ENCODE measurements at places on chromosomes 1 and 21. TPM values are rescaled to one million over a fixed set of nuclear protein-coding genes. Genes with fewer than 3 reads are reported as not detected.

BTBD19 gene
- total RNA-seq: 8.7 TPM

VWA5B1 gene
- total RNA-seq: 0.30 TPM

DNA sequence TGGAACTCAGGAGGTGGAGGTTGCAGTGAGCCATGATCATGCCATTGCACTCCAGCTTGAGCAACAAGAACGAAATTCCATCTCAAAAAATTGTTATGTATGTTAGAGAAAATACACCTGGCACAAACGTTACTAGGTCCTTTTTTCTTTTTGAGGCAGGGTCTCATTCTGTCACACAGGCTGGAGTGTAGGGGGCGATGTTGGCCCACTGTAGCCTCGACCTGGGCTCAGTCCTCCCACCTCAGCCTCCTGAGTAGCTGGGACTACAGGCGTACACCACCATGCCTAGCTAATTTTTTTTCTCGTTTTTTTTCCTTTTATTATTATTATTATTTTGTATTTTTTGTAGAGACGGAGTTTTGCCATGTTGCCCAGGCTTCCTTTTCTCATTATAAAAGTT is 4.4 kb downstream of the HAX1 start:
- no peak for DNase-seq

DNA sequence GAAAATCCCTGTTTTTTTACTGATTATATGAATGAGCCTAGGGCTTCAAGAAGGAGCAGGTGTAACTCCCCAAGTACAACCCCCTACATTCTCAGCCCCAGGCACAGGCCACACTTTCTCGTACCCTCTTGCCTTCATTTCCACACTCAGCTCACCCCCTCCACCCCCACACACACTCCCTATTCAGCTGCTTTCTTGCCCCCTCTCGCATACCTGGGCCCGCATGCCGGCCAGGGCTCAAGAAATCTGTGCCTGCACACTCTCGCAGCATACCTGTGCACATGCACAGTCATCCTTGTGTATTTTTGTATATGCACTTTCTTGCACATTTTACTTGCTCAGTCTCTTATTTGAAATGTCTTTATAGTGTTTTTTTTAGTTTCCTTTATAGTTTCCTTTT is 2.0 kb downstream of the PTPRF start:
- no peak for DNase-seq

- DNase-seq: no peak
Observed at GRCh38 chr21:25054689-25055088, 552.6 kb downstream of the MRPL39 start.

DNA sequence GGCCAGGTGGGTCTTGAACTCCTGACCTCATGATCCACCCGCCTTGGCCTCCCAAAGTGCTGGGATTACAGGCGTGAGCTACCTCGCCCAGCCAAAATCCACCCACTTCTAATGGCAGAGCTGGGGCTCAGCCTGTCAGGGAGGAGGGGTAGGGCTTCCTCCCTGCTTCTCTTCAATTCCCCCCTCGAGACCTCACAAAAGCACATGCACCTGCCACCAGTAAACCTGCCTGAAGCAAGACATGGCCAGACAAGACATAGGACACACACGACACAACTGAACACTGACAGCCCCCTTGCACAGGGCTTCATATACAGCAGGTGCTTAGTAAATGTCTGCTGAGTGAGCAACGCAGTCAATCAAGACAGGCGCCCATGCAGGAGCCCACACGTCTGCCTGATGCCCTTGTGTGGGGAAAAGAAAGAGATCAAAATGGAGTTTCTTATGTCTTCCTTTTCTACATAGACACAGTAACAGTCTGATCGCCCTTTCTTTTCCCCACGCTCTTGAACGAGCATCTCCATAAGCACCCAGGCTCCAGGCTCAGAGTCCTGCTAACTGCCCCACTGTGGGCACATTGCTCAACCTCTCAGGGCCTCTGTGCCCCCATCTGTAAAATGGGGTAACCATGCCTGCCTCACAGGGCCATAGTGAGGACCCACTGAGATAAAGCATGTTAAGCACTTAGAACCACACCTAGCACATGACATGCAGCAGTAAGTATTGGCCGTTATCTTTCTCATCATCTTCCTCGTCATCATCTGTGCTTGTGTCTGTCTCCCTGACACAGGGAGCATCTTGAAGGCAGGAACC is 8.8 kb downstream of the SDC3 start:
- DNase-seq: no peak
